AG09309 (cell line): ENCODE measurements at places on chromosomes 13 and 19.

DNA sequence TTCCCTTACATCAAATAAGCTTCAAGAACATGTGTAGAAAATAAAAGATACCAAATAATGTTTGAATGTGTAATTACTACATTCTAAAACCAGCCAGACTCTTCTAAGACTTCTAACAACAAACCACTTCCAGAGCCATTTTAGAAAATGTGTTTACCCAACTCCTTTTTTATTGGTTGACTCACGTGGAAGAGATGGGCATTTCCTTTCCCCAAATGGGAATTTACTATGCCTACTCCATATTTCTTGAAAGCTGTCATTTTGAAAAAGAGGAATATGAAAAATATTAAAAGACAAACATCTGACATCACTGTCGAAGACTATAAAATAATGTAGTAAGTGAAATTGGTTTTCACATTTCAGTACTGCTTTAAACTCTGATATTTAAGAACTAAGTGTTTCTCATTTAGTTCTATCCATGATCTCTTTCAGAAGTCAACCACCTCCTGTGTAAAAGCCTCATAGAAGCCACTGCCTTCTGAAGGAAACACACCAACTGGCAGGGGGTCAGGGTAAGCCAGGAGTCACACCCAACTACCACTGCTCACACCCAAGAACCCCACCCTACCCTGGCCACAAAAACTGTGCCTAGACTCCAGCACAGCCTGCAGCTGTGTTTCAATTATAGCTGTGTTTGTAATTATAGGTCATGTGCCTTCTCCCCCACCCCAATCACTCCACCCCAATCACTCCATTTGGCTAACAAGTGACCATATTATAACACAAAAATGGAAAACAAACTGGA is 86.8 kb downstream of the UBL3 start:
- no peak for DNase-seq

DNA sequence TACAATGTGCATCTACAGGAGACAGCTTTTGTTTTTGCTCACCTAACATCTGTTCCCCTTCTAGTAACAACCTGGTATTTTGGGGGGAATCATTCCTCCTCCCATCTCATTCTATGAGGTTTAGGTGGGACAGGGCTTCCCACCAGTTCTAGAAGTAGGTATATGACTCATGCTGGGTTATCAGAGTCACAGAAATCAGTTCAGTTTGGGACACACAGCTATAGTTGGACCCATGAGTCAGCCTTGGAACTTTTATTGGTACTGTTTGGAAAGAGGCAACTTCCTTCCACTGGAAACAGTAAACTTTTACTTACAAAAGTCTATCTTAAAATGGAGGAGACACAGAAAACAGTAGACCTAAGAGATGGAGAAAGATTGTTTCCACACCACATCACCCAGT is 185.5 kb downstream of the DNAJC3 start:
- no peak for DNase-seq

GRCh38 chr19:33769208-33769607 is 27.5 kb upstream of the KCTD15 start:
- DNase-seq: no peak

DNA sequence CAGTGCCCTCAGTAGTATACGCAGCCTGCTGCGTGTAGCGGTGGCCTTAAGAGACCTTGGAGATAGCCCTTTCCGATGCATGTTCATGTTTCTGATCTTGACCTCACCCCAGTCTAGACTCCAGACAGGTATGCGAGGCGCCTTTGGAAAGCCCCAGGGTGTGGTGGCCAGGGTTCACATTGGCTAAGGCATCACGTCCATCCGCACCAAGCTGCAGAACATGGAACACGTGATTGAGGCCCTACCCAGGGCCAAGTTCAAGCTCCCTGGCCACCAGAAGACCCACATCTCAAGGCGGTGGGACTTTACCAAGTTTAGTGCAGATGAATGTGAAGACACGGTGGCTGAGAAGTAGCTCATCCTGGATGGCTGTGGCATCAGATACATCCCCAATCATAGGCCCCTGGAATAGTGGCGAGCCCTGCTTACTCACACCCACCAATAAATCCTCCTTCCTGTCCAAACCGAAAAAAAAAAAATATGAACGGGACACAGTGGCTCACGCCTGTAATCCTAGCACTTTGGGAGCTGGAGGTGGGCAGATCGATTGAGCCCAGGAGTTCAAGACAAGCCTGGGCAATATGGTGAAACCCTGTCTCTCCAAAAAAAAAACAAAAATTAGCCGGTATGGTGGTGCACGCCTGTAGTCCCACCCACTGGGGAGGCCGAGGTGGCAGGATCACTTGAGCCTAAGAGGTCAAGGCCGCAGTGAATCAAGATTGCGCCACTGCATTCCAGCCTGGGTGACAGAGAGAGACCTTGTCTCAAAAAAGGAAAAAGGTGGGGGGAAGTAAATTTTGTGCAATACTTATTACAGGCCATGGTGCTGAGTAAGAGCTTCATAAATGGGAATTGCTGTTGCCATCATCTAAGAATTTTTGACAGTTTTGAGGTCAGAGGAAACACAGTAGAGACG is 12.4 kb upstream of the CBLC start:
- no peak for DNase-seq

- DNase-seq: no peak
These were observed 970.2 kb downstream of the EFNB2 start for GRCh38 chr13:105565136-105565727.

- DNase-seq: no peak
These were observed 81.3 kb downstream of the SLITRK6 start for GRCh38 chr13:85717921-85718320.

DNA sequence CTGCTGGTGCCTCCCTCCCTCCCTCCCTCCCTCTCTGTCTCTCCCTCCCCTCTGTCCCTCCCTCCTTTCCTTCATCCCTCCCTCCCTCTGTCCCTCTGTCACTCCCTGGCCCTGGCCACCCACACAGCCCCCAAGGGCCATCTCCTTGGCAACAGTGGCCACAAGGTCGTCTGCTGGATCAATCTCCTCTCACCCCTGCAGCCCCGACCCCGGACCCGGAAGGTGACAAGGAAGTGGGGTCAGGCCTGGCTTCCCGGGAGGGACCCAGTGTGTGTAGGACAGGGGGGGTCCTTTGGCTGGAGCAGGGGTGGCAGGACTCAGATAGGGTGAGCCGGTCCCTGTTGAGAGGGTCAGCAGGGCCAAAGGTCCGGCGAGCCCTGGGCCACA is 21.9 kb upstream of the TCF3 start:
- no peak for DNase-seq

GRCh38 chr13:85204668-85205344 is 594.4 kb downstream of the SLITRK6 start:
- DNase-seq: no peak

DNA sequence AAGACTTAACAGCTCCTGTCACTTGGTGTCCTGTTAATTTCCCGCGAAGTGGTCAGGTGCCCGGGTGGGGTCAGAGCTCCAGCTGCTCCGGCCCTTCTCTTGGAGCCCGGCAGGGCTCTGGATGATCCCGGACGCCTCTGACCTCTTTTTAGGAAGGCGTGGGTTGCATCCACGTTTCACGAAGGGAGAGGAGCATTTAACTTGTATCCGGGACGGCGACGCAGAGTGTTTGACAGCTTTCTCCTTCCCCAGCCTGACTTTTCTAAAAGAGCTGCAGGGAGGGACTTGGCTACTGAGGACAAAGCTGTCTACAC is 656 bp downstream of the ZNF155 start:
- DNase-seq: no peak

GRCh38 chr19:47820410-47820809 is 1.3 kb upstream of the CRX start:
- no peak for DNase-seq

DNA sequence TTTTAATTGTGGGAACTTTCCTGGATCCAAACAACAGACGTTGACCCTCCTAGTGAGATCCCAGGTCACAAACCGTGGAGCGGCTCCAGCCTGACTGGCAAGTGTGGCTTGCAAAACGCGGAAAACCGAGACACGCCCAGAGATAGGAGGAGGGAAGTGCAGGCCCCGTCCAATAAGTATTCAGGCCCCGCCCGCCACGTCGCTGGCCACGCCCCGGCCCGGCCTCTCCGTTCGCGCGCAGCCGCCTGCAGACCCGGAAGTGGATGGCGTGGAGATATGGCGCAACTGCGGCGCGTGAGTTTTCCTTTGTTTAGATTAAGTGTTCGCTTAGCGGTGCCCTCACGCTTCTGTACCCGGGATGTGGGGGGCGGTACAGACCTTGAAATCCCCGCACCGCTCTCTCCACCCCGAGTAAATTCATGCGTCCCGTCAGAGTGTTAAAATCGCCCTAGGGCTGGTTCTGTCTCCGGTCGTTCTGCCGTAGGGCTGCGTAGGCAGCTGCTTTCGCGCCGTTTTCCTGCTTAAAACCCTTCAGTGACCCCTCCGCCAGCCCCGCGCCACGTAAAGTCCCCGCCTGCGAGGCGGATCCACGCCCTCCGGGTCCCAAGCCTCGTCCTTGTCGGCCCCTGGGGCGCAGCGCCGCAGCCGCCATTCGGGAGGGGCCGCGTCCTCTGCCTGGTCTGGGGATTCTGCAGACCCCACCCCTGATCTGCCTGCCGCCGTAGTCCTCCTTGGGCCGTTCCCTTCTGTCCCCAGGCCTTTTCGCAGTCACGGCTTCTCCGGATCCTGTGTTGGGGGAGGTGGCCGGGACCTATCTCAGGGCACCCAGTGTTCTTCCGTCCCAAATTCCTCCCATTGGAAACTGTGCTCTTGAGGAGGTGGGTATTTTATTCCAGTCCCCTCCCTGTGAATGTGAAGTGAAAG is at the start of gene ZNF766:
Gene ZNF766, plus strand, starts transcription at position 250 of the 924 bp plus-strand sequence. Its CDS starts 27 bp downstream, at position 277.
- DNase-seq: peak; percentile 71

GRCh38 chr13:78376033-78376432 is 227.3 kb downstream of the POU4F1 start:
- DNase-seq: no peak

GRCh38 chr13:31815361-31816144 is 76.2 kb downstream of the RXFP2 start:
- DNase-seq: no peak

- DNase-seq: no peak
These were observed 11.2 kb downstream of the FBN3 start for GRCh38 chr19:8138201-8138600.

DNA sequence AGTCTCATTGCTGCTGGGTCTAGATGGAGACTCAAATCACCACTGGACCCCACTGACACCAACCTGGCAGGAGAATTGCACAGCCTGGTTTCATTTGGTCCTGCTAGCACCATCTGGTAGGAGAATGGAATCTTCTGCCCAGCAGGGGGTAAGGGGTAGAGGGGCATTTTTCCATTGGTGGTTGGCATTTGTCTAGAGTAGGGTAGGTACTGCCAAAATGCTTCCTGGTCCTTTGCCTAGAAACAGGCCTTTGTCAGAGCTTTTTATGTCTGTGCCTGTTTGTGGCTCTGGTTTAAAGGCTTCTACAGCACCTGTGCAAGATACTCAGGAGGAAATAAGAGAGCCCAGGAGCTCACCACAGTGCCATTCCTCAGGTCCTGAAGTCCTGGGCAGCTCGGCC is 121.3 kb downstream of the KCTD12 start:
- no peak for DNase-seq

GRCh38 chr13:29038700-29039099 is 218.6 kb downstream of the MTUS2 start:
- no peak for DNase-seq
